ENCODE measurements at places on chromosomes 12 and 14.

DNA sequence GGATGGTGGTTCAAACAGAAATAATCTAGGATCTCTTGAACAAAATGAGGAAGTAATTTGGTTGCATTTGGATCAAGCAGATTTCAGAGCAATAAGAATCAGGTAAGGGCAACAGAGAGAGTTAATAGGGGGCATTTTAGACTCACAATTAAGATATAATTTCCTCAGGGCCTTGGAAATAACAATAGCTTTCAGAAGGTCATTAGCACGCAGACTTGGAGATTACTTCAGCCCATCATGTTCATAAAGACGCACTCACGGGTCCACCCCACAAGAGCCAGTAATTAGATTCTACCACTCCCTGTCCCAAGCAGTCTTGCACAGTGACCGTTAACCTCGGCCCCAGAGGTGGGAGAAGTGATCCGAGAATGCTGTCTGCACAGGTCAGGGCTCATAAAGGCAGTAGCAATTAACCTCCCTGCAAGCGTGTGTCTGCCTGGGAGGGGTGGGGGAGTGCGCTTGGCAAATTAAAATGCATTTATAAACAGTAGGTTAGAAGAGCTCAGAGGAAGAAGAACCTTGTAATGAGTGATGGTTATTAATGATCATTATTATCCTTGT, 125.7 kb upstream of the CCDC196 start:
- no peak for DNase-seq

DNA sequence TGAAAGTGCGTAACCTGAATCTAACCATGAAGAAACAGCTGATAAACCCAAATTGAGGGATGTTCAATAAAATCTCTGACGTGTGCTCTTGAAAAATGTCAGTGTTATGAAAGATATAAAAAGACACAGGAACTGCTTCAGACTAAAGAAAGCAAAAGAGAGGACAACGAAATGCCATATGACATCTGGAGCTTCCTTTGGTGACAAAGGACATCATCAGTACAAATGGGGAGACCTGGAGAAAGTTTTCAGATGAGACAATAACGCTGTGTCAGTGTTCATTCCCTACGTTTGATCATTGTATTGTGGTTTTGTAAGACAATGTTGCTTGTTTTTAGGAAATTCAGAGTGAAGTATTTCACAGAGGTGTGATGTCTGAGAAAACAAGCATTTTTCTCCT, 125.9 kb upstream of the MAP1LC3B2 start:
- DNase-seq = no peak

GRCh38 chr14:94051779-94052178, 25.6 kb downstream of the OTUB2 start:
- no peak for DNase-seq

GRCh38 chr14:84927096-84927827, 602.7 kb upstream of the FLRT2 start:
- peak; percentile 57 for DNase-seq

- DNase-seq = no peak
Observed at GRCh38 chr14:101113835-101114725, 210.6 kb upstream of the RTL1 start.

GRCh38 chr12:57835366-57836288, 10.9 kb downstream of the CTDSP2 start:
- DNase-seq = no peak

- no peak for DNase-seq
Observed at GRCh38 chr14:84090837-84091236, 1439.1 kb upstream of the FLRT2 start.

- DNase-seq = no peak
Observed at GRCh38 chr14:92473261-92473968, 40.2 kb upstream of the RIN3 start.

DNA sequence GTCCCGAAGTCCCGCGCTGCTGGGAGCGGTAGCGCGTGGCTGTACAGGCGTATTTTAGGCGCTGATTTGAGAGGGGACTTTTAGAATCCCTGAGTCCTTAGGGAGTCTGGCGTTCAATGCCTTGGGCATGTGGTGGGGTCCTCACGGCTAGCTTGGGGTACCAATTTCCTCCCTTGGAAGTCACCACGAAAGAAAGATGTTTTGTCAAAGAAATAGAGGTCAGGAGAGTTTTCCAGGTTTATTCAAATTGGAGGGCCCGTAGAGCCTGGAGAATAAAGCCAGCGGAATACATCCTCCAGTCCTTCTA, 63.9 kb downstream of the KLHL28 start:
- DNase-seq = no peak

- peak; percentile 33 for DNase-seq
Observed at GRCh38 chr12:29869946-29870345, 86.2 kb upstream of the TMTC1 start.

DNA sequence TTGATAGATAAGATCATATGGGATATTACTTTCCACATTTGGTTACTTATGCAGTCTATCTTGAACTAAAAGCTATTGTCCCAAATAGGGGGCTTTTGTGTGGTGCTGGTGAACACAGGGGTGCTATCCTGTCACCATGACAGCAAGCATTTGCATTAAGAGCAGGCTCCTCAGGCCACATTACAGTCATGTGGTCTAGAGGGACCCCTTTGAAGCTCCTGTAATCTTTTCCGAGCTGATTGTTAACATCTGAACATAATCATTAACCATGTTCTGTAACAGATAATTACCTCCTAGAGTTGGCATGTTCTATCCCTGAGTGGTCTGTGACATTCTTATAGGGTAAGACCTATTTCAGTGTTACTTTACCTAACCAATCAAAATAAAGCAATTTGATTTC, 178.8 kb downstream of the KTN1 start:
- no peak for DNase-seq

DNA sequence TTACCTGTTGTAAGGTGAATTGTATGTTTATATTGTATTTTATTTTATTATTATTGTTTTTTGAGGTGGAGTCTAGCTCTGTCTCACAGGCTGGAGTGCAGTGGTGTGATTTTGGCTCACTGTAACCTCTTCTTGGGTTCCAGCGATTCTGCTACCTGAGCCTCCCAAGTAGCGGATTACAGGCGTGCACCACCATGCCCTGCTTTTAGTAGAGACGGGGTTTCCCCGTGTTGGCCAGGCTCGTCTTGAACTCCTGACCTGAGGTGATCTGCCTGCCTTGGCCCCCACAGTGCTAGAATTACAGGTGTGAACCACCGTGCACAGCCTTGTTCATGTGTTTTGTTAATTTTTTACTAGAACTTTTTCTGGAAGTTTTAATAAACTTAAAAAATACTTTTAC, 3.8 kb downstream of the ATF7IP start:
- no peak for DNase-seq

- DNase-seq = no peak
Observed at GRCh38 chr12:54997929-54998522, 13.5 kb upstream of the TESPA1 start.

- no peak for DNase-seq
Observed at GRCh38 chr12:114846771-114847170, 162.8 kb upstream of the TBX3 start.

- DNase-seq = no peak
Observed at GRCh38 chr14:28097585-28097984, 669.0 kb upstream of the FOXG1 start.

GRCh38 chr12:76508128-76508980, 51.2 kb downstream of the OSBPL8 start:
- DNase-seq = no peak

- DNase-seq = no peak
Observed at GRCh38 chr14:31340297-31341063, 79.9 kb downstream of the HEATR5A start.

DNA sequence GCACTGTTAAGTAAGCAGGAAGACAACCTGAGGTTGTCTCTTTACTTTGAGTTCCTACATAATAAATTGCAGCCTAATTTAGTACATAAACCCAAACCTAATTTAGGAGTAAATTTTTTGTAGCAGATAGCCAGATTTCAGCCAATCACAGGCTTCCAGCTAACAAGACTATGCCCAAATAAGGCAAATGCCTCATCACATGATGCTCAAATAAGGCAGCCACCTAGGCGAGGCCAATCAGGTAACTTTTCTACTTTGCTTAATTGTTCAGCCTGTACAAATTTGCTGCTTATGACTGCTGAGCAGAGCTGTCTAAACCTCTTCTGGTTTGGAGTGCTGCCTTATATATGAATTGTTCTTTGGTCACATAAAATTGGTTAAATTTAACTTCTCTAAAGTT, 1118.7 kb upstream of the TMEM132C start:
- DNase-seq = no peak

DNA sequence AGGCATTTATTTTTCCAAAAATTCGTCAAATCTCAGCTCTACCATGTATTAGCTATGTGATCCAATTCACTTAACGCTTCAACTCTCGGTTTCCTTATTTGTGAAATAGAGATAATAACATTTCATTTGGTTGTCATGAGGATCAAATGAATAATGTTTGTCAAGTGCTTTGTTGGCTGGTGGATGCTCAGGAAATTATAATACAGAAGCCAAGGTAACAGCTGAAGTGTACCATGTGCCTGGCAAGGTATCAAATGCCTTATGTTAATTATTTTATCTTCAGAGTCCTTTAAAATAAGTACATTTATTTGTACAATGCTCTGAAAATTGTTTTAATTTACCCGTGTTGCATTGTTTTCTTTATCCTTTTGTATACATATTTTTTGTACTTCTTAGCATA, 6.1 kb upstream of the PRKCH start:
- no peak for DNase-seq

DNA sequence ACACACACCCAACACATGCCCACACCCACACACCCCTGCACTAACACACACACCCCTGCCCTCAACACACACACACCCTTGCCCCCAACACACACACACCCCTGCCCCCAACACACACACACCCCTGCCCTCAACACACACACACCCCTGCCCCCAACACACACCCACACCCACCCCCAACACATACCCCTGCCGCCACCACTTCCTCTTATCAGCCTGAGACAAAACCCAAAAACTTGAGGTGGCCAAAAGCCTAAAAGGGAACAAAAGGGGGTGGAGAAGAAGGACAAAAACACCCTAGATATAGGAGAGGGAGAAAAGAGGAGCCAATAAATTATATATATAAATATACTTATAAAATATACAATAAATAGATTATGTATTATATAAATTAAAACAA, 9.1 kb upstream of the DEGS2 start:
- DNase-seq = no peak

- DNase-seq = no peak
Observed at GRCh38 chr12:2403221-2403976, 350.6 kb downstream of the CACNA1C start.

GRCh38 chr12:52156757-52157565, 34.9 kb downstream of the KRT80 start:
- peak; percentile 38 for DNase-seq

DNA sequence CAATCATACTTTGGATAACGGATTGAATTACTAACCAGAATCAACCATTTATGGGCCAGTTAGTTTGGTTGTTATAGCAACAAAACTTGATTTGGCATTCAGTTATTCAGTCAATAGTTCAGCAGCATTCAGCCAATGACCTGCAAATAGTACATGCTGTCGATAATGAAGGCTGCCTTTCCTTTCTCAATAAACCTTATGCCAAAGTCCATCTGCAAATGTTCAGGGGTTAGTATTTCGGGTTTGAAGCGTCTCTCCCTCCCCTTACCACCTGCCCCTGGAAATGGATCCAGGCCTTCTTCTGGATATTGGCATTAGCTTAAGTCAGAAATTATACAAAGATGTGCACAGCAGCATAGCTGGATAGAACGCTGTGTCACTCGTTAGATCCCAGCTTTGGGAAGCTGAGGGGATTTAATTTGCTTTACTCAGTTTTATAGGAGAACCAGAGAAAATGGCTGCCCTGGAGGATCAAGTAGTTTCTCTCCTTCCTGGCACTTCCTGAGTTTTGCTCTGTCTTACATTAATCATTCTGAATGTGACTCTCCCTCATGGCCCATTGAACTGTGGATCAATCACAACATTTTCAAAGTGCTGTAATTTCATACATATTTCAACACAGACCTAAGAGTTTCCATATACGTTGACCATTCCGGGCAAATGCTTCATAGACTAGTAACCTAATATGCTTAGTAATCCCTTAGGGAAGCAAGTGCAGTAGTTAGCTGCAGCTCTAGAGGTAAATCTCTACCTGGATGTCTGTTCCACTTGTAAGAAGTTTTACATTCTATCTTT, 46.7 kb upstream of the PTPRR start:
- DNase-seq = peak; percentile 45

DNA sequence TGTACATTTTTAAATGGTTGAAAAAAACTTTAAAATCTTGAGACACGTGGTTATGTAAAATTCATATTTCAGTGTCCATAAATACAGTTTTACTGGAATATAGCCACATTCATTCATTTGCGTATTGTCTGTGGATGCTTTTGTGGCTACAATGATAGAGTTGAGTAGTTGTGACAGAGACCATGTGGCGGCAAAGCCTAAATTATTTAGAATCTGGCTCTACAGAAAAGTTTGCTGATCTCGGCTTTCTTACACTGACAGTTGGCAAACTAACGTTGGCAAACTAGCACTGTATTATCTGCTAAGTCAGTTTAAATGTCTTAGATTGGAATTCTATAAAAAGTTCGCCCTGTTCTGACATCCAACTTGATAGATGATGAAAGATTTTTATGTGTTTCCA, 2.4 kb downstream of the UNC119B start:
- no peak for DNase-seq

DNA sequence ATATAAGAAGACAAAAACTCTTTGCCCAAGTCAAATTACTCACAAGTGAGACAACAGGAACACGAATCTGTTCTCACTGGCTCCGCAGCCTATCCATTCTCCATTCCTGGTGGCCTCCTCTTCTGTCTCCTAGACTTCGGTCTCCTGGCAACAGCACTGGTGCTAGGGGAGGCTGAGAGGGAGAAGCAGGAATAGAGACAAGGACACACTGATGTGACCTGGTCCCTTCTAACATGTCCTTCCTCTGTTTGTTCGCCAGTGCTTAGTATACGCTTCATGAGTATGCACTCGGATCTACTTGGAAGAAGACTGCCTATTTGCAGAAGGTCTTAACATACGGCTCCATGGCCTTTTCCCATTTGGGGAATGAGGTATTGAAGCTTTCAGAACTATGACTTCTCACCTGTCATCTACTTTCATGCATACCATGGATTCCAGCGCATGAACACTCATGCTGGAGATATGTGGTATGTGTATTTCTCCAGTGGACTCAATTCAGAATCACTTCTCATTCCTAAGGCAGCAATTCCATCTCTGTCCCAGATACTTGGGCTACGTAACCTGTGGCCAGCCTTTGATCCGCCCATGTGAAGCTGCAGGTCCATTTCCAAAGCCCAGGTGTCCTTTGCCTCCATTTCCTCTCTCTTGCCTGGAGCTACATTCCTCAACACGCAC, 33.9 kb downstream of the BHLHE41 start:
- DNase-seq = no peak

DNA sequence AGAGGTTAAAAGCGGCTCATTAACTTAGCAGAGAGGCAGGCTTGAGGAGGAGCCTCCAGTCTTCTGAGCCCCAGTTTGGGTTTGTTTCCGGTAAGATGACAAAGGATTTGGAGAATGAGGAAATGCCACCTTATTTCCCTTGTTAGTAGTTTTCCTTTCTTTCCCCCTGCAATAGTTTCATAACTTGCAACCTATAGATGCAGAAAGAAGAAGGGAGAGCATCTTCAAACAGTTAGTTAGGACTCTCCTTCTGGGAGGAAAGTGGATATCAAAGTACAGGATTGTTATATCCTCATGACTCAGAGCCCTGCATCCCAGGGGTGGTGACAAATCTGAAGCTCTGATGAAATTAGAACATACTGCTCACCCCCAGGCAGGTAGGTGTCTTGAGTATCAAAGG, 180.7 kb upstream of the SLC38A2 start:
- no peak for DNase-seq

- DNase-seq = no peak
Observed at GRCh38 chr12:66359300-66359699, 57.0 kb downstream of the HELB start.
